COR-L47 (cell line): ENCODE measurements at places on chromosomes 7 and 10.
A peak's percentile ranks its signal among the peaks of the same experiment; 100 is the strongest.

GRCh38 chr7:155293721-155294510 is 3.8 kb upstream of the INSIG1 start:
- DNase-seq, result no peak

DNA sequence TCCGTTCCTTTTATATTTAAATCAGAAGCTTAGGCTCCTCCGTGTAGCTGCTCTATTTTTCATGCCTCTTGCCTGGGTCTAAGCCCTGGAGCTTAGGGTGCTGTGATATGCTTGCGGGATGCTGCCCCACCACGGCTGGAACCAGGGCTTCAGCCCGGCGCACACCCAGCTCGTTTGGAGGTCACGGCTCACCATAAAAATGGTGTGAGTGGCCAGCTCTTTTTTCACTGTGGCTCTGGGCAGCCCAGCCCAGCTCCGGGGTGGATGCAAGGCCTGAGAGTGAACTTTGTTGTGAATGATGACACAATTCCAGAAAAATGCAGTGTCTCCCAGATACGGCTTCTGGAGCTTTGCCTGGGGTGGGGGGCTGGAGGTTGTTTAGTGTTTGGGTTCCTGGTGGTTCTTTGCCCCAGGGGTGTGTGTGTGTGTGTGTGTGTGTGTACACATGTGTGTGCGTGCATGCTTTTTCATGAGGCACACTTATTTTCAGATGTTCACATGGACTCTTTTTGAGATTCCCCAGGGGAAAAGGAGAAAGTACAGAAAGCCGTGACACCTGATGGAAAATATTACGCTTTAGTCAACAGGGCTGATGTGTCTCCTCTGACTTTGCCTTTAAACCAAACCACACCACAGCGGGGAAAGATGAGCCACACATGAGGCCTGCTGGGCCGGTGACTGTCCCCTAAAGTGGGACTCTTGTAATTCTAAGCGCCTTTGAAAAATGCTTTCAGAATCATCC is 46.2 kb downstream of the GRK5 start:
- no peak for DNase-seq

- DNase-seq, result no peak
Measured at GRCh38 chr7:4030346-4030950, 651.6 kb upstream of the FOXK1 start.

DNA sequence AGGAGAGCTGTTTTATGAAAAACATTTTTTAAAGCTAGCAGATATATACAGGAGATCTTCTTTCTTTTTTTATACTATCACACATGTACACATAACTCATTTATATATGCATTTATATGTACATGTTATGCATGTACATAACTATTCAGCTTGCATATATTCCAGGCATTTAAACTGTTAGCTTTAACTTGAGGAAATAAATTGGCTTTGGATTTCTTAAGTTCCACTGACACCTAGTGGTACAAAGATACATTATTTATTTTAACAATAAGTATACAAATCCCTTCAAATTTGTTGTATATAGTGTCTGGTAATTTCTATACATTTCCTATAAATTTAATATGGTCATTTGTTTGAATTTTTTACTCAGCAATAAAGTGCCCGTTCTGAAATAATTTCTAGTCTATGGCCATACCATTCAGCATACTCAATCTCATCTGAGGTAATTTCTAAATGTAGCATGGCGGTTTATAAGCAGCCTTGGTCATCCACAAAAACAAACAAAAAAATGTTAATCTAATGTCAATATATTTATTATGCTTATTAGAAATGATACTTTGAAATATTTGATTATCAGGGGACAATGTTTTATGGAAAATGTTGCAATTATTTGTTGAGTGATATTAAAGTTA is 11.6 kb downstream of the ZDHHC6 start:
- no peak for DNase-seq

- no peak for DNase-seq
Measured at GRCh38 chr7:150982351-150982750, 4.2 kb upstream of the KCNH2 start.

DNA sequence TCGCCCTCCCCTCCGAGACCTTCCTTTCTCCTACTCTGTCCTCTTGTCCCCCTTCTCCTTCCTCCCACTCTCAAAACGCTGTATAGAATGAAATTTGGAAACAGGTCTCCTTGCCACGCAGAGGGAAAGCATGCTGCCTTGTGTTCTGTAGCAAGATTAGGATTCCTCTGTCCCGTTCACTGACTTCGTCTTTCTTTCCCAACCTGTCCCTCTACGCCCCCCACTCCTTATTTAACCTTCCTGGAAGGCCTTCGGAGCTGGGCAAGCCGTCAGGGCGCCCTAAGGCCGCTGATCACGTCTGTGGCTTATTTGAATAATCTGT is 1.3 kb downstream of the HOXA9 start:
- no peak for DNase-seq

DNA sequence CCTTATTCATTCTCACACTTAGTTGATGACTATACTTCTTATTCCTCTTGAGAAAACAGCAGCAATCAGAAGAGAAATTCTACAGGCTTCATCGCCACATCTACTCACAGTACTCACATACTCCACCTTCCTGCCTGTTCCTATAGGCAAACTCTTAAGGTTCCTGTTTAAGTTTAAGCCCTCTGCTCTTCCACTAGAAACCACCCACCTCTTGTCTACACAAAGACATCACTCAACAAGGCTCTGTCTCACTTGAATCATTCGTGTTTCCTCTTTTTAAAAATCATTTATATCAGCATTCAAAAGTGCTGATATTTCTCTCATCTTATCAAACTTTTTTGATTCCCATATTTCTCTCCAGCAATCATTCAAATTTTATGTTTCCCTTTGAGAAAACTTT is 85.5 kb upstream of the ADO start:
- DNase-seq, result no peak

- DNase-seq, result peak; percentile 64
Measured at GRCh38 chr7:91835826-91836368, 44.6 kb downstream of the MTERF1 start.

DNA sequence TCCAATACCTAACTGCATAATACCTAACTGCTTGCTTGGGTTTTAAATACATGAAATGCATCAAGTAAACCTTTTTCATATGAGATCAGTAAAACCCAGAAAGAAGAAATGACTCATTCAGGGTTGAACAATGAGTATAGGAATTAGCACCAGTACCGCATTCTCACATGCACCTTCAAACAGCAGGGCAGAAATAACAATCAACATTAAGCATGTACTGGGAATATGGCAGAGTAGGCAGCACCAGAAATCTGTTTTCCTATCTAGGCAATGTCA is 850.3 kb upstream of the SORCS1 start:
- no peak for DNase-seq

GRCh38 chr10:22704471-22704911 is 9.9 kb downstream of the PIP4K2A start:
- DNase-seq, result no peak

DNA sequence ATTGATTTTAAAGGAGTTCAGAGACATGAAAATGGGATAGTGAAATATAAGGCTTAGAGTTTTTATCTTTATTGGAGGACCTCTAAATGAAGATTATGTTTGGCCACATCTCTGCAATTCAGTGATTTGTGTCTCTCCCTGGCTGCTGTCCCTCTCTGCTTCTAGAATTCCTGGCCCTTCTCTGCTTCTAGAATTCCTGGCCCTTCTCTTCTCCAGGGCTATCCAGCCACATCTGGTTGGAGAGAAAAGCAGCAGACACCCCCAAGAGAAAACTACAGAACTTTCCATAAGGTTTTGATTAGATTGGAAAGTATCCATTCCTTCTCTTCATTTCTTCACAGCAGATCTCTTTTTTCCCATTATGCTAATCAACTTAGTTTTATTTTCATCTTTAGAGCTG is 135.5 kb downstream of the NPY start:
- no peak for DNase-seq

GRCh38 chr10:93440591-93441091 is 41.5 kb downstream of the MYOF start:
- no peak for DNase-seq

DNA sequence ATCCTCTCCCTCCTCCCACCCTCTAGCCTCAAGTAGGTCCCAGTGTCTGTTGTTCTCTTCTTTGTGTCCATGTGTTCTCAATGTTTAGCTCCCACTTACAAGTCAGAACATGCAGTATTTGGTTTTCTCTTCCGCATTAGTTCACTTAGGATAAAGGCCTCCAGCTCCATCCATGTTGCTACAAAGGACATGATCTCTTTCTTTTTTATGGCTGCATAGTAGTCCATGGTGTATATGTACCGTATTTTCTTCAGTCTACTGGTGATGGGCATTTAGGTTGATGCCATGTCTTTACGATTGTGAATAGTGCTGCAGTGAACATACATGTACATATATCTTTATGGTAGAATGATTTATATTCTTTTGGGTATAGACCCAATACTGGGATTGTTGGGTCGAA is 1.6 kb upstream of the GOT1 start:
- DNase-seq, result no peak

GRCh38 chr7:90777041-90777440 is 180.9 kb downstream of the CDK14 start:
- DNase-seq, result no peak

DNA sequence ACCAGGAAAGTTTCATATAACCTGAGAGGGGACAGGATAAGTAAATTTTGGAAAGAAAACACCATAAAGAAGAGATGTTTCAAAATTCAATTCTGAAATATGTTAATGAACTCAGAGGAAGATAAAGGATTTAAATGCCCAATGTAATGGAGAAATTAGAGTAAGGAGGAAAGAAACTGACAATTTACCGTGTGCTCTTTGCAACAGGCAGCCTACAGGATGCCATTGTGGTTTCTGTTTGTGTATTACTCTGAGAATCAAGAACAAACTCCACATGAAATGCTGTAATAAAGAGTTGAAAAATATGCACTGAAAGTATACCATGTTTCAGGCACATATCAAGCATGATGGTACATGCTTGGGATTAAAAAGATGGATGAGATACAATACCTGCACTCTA is 44.8 kb upstream of the GLCCI1 start:
- DNase-seq, result no peak

- DNase-seq, result no peak
Measured at GRCh38 chr7:3259711-3260400, 41.2 kb upstream of the SDK1 start.

DNA sequence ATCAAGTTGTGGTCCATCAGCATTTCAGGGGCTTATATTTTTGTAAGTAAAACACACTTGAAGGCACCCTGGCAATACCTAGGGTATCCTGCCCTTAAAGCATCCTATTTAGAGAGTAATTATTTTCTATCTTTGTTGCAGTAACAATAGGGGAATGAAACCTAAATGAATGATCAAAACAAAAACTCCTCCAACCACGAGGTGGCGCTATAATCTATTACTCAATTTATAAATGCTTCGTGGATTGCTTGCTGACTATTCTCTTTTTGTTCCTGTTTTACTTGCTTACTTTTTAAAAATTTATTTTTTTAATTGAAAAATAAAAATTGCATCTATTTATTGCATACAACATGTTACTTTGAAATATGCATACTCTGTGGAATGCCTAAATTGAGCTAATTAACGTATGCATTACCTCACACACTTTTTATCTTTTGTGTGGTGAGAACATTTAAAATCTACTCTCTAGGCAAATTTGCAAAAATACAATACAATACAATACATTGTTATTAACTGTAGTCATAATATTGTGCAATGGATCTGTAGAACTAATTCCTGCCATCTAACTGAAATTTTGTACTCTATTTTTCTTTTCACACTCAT is 147.7 kb upstream of the BMPER start:
- DNase-seq, result peak; percentile 41

DNA sequence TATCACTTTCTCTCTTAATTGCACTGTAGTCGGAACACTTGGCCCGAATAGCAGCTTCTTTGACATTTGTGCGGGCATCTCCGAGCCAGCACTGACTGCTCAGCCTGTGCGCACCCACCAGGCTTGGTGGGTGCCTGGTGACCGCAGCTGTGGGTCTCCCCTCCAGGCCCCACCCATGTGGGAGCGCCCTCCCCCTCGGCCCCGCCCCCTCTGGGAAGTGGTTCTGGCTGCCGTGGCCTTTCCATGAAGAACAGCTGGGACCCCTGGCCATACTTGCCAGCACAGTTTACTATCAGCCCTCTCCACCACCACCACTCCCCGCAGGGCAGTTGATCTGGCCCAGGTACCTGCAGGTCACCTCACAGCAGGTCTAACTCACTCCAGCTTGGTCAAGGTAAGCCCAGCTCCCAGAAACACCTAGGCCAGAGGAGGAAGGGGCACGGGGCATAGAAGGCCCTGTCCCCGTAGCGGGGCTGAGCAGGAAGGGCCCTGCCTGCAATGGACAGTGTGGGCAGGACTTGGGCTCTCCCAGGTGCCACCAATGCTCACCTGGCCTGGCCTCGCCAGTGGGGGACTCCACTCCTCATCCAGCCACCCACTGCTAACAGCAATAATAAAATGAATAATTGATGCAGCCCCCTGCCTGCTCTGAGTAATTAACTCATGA is 5.8 kb downstream of the RASGEF1A start:
- no peak for DNase-seq
